ENCODE measurements at places on chromosomes 3 and 15.

DNA sequence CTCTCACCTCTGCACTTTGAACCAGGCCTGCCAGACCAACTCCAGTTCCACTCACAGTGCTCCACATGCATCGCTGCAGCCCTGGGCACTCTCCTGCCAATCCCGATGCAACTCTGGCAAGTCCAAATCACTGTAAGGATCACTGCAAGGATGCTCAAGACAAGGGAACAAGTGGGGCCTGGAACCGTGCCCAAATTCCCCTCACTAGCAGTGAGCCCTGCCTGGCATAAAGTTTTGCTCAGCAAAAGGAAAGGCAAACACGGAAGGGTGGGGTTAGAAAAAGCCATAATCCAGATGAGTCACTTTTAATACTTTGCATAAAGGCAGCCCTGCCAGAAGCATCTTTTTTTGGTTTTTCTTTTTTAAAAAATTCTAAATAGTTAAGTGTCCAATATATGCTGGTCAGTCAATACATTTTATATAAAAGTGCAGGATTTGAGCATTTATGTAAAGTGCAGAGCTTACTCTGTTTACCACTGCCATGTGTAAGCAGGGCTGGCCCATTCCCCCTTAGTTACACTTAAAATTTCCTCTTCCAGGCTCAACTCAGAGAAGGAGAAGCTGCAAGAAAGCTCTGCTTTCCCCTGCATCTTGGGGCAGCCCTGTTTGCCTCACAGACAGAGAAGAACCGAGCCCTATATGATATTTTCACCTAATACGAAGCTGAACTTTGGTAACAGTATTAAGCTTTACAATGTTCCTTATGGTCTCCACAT lies 102.2 kb downstream of the CD47 start:
- no peak for DNase-seq

- DNase-seq = no peak
Observed at GRCh38 chr15:70146162-70146561, 48.4 kb upstream of the TLE3 start.

- no peak for DNase-seq
Observed at GRCh38 chr15:63494408-63494807, 10.0 kb upstream of the USP3 start.

GRCh38 chr3:191372122-191372521 lies 41.8 kb upstream of the UTS2B start:
- DNase-seq = no peak

DNA sequence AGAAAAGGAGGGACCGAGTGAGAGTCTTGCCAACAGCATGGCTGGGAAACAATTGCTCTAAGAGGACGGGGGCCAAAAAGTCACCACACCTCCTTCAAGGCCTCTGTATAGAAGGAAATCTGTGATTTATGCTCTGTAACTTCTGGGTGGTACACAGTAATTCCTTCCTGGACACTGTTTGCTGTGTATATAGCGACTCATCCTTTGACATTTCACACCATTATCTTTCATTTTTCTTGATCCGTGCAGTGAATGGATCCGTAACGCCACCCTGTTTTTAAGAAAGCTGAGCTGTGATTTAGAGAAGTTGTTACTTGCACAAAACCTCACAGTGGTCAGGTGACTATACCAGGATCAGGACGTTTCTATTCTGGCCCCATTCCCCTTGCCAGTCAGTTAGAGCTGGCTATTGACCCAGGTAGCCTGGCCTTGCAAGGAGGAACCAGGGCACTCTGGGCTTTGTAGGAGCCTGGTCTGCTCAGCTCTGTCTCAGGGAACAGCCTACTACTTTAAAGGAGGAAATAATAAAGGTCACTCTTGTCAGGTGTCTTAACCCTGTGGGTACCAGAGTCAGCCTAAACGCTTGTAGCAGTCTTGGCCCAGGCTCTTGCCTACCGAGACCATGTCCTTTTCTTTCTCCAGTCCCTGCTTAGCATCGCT lies 86.5 kb upstream of the MYZAP start:
- no peak for DNase-seq

- no peak for DNase-seq
Observed at GRCh38 chr15:56286213-56286612, 42.5 kb upstream of the RFX7 start.

GRCh38 chr15:93270937-93271467 lies 182.0 kb upstream of the RGMA start:
- DNase-seq = no peak

GRCh38 chr3:11350374-11350773 lies 78.2 kb downstream of the ATG7 start:
- no peak for DNase-seq

DNA sequence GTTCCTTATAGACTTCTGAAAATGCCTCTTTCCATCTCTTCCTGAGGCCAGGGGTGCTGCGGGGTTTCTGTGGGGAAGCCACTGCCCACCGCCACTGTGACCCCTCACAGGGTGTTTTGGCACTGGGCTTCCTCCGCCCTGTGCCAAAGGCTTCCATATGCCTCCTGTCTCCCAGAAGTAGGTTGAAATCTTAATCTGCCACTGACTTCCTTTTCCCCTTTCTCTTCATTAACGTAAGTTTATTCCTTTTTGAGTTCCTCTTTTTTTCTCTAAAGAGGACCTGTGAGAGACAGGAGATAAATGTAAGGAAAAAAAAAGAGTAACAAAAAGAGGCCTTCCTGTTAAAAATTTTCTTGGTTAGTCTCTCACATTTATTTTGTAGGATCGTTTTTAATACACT lies 220.5 kb downstream of the CTNNB1 start:
- DNase-seq = no peak

GRCh38 chr3:190557296-190557695 lies 43.4 kb downstream of the IL1RAP start:
- no peak for DNase-seq

- DNase-seq = no peak
Observed at GRCh38 chr3:127196002-127196401, 3.1 kb downstream of the PRR23E start.

DNA sequence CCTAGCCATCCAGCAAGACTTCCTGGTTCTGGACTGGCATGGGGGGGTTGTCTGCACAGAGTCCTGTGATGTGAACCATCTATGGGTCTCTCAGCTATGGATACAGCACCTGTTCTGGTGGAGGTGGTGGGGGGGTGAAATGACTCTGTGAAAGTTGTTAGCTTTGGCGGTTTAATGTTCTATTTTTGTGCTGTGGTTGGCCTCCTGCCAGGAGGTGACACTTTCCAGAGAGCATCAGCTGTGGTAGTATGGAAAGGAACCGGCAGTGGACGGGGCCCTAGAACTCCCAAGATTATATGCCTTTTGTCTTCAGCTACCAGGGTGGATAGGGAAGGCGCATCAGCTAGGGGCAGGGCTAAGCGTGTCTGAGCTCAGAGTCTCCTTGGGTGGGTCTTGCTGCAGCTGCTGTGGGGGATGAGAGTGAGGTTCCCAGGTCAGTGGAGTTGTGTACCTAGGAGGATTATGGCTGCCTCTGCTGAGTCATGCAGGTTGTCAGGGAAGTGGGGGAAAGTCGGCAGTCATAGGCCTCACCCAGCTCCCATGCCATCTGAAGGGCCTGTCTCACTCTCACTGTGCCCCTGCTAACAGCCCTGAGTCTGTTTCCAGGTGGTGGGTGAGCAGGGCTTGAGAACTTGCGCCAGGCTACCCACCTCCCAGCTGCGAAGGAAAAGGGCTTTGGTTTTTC lies 7.1 kb upstream of the LARS2 start:
- no peak for DNase-seq

DNA sequence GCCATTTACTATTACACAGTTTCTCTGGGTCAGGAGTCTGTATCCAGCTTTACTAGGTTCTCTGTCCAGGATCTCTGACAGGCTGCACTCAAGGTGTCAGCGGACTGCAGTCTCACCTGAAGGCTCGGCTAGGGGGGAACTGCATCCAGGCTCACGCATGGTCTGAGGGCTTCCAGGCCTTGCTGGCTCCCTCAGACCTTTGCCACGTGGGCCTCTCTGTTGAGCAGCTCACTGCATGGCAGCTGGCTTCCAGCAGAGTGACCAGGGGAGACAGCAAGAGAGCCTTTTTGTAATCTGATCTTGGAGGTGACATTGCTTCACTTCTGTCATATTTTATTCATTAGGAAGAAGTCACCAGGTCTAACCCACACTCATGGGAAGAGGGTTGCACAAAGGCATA lies 152.3 kb downstream of the CACNA2D3 start:
- no peak for DNase-seq

DNA sequence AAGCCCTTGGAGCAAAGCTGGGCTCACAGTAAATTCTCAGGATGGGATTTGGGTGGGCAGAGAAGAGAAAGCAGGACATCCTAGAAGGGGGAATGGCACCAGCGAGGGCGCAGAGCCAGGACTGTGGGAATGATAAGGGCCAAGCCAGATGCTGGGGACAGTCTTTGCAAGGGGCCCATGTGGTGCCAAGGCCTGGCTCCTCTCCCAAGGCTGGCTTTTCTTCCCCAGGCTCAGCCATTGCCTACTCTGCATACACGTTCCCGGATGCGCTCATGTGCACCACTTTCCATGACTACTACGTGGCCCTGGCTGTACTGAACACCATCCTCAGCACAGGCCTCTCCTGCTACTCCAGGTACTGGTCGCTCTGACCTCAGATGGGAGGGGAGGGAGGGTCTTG lies 24.7 kb upstream of the KIF23 start:
- DNase-seq = no peak

DNA sequence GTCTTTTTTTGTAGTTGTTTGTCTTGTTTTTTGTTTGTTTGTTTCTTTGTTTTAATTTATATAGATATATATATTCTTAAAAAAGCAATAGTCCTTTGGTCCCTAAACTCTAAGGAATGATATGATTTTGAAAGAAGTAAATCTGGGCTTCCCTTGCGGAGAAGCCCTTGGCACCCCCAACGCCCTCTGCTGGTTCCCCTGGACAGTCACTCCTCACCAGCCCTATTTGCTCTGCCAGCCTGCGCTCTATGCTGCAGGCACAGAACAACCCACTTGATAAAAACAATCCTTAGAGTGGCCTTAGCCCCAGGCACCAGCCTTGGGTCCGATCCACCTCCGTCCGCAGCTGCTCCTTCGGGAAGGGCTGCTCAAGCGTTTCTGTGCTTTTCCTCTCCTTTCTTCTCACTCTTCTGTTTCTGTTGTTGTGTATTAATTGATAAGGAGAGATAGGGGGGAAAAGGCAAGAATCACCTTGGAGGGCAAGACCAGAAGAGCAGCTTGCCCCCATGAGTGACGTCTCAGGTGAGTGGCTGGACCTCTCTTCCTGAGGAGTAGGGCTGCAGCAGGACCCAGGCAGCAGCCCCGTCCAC lies 13.7 kb upstream of the PARP6 start:
- DNase-seq = no peak

GRCh38 chr15:37109872-37110572 lies 9.7 kb upstream of the MEIS2 start:
- no peak for DNase-seq

DNA sequence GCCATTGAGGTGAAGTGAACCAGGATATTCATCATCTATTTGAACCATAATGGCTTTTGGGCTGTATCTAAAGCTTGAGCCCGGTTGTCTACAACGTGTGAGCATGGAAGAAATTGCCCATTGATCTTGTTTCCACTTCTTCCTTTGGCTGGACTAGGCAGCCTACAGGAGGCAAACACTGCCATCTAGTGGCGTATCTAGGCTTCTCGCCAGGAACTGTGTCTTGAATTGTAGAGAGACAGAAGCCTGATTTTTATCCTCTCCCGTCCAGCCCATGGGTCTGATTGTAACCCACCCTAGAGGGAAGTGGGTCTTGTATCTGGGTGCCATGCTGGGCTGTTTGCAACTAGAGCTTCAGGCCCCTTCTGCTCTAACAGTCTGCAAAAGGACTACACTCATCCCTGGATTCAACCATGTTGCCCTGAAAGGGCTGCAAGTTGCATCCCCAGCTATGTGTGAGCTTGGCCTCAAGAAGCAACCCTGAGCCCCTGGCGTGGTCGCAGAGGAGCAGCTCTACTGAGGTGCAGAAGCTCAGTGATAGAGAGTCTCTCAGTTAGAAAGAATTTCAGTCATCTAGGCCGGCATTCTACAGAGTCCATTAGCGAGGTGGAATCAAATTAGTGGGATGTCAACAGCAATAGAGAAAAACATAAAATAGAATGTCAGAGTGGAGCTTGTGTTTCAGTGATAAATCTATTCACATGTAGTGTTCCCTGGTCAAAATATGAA lies 170.2 kb upstream of the UMPS start:
- DNase-seq = no peak

- DNase-seq = no peak
Observed at GRCh38 chr3:181279239-181279565, 289.7 kb upstream of the DNAJC19 start.

DNA sequence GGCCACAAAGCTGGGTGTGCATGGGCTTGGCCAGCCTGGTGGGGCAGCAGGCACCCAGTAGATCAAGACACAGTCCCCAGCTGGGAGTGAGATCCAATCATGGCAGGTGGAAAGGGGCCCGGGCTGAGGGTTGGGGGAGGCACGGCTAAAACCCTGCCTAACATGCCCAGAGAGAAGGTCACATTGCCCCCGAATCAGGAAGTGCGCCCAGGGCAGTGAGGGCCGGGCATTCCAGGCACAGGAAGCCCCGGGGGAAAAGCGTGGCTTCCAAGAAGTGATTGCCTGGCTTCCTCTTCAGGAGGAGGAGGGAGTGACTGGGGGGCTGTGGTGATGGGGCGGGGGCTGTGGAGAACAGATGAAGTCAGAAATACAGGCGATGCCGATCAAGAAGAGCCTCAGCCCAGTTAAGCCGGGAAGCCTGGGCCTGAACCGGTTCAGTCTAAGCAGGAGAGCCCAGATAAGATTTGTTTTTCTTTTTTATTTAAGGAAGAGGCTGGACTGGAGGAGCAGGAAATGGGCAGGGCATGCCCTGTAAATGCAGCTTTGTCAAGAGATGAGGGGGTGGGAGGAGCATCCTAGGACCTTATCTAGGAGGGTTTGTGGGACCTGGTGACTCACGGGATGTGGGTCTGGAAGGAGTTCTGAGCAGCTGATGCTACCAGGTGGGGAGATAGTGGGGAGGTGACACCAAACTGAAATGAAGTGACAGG lies 83.9 kb downstream of the CHSY1 start:
- no peak for DNase-seq

DNA sequence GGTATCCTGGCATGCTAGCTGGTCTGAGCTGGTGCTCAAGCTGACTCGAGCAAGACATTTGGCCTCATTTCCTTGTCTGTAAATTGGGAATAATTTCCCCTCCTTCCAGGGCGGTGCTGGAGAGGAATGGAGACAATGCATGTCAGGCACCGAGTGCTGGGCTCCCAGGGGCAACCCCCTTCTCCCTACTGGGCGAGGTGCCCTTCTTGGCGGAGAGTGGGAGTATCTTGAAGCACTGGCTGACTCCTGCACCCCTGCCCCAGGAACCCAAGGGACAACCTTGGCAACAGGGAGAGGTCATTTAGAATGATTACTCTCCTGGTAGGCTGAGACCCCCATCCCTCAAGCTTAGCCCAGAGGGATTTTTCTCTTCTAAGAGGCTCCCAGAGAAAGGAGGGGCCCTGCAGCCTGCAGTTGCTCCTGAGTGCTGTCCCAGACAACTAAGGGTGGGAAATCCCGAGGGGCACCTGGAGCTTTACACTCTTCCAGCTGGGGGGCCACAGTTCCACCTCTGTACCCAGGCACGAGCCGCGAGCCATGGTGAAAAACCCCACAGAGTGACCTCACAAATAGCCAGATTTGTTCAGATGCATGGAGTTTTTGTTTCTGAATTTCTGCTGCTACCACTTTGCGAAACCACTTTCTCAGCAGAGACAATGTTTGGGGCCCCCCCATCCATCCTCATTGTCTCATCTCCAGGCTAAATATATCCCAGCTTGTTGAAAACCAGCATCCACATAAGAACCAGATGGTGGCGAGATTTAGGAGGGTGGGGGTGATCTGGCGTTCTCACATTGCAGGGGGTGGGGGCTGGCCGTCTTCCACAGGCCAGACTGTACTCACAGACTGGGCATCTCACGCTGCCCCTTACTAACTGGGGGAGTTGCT lies 44.8 kb downstream of the ABTB1 start:
- DNase-seq = no peak

All from cortex of kidney (tissue), 1 donor.